ENCODE measurements at places on chromosomes 13 and 19.

DNA sequence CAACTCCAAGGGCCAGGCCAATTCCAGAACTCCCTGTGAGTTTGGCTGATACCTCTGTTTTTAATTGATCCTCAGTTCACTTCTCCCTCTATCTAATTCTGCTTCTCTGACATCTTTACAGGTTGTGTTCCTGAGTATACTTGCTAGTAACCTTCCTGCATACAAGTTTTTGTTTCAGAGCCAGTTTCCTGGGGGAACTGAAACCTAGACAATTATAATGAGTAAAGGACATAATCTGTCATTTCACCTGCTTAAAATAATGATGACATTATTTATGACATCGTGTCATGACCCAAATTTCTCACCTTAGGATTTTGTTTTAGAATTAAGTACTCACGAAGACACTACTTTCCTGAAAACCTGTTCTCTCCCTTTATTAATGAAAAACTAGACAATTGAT, 12.5 kb upstream of the MYCBP2 start:
- DNase-seq, result no peak

- DNase-seq, result no peak
Measured at GRCh38 chr13:49759503-49759902, 33.0 kb downstream of the KPNA3 start.

GRCh38 chr13:100890645-100891044, 216.1 kb upstream of the TMTC4 start:
- DNase-seq, result no peak

DNA sequence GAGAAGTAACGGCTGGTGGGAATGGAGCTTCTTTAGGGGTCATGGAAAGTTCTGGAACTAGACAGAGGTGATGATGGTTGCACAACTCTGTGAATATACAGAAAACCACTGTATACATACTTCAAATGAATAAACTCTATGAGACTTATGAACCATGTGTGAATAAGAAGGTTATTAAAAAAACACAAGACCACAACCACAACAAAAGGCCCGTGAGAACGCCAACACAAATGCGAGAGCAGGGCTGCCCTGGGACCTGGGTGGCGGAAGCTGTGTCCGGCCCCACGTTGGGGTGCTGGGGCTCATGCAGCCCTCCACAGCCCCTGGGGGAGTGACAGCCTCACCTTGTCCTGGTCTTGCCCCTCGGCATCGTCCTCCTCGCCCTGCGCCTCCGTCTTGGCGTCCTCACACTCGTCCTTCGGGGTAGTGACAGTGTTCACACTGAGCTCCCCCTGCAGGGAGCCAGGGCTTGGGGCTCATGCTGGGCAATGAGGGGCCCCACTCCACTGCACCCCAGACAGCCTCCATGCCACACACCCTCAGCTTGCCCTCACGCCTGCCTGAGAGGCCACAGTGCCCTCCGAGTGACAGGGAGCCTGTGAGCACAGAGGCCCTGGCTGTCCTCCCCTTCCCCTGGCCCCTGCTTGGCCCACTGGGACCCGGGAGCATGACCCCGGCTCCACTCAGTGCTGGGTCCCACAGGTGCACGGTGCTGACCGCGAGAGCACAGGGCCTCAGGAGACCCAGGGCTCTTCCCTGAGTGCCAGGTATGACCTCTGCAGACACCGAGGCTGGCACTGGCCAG, 16.0 kb downstream of the IZUMO4 start:
- no peak for DNase-seq

GRCh38 chr13:94710881-94711560, 1.3 kb downstream of the SOX21 start:
- no peak for DNase-seq

GRCh38 chr13:30091691-30092090, 215.7 kb downstream of the KATNAL1 start:
- DNase-seq, result no peak

DNA sequence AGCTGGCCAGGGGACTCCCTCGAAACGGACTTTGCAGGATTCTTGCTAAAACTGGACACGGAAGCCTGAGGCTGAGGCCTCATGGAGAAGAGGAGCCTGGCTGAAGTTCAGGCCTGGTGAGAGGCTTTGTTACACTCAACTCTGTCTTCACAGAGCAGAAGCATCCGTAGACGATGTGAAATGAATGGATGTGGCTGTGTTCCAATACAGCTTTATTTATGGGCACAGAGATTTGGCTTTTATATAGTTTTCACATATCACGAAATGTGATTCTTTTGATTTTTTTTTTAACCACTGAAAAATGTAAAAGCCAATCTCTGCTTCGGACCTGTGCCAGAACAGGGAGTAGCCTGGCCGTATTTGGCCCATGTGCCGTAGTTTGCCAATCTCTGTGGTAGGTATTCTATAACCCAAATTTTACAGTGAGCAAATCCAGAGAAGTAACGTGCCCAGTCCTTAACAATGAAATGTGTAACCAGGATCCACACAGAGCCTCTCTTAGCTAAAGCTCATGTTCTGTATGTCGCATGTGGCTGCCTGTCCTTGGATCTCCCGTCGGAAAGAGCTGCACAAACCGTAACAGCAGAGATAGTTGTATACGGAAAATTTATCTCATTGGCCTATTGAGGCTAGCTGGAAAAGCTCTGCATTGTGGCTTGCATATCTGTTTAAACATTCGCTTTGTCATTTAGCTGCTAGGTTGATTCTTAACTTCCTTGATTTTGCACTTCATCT, 171.6 kb upstream of the RNF113B start:
- DNase-seq, result no peak

GRCh38 chr13:88651531-88651930, 980.4 kb downstream of the SLITRK5 start:
- no peak for DNase-seq

DNA sequence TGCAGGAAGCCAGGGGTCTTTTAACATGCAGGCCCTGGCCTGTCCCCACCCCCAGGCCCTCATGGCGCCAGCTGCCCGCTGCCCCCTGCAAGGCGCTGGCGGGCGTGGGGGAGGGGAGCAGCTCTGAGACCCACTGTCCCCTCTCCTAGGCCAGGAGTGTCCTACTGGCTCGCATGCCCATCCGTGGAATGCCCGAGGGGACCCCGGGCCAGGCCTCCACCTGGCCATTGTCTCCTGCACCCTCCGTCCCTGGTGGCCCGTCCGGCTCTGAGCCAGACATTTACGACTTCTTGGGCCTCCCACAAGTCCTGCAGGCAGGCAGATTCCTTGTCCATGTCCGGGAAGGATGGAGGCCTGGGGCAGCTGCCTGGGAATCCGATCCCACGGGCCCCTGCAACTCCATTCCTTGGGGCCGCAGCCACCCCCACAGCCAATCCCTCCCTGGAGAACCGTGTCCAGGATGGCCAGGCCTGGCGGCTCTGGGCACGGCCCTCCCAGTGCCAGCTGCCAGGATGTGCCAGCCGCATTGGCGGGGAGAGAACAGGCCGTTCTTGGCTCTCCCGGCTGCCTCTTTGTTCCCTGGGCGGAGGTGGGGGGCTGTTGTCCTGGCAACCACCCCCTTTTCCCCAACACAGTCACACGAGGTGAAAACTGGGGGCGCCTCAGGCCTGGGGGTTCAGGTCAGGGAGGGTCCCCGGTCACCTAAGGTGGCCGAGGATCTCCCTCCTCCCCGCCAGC, 10.5 kb upstream of the PLIN3 start:
- DNase-seq, result no peak

DNA sequence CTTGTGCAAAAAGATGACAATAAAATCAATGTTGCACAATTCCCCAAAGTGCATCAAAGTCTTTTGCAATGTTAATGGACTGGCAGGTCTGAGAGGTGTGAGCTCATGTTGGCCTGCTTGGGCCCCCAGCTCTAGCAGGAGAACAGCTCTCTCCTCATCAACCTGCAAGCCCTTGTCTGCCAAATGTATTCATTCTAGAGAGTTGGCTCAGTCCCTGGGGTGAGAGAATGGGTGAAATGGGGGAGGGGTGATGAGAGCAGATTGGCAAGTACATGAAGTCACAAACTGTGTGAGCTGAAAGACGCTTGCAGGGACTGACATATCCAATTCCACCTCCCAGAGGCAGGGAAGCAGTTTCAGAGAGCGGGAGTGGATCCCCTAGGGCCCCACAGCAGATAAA, 465.1 kb upstream of the ZNF507 start:
- no peak for DNase-seq

DNA sequence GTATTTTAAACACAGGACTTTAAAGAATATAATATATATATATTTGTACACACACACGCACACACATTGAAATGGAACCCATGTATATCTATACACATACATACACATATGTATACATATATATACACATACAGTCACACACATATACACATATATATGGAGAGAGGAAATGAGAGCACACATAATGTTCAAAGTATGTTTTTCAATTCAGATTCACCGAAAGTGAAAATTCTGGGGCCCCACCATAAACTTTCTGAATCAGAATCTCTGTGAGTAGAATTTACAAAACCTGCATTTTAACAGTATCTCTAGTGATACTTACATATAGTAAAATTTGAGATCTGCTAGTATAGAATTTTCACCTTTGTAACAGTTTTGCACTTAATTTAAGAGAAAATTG, 60.4 kb upstream of the OBI1 start:
- no peak for DNase-seq

GRCh38 chr19:18761531-18762110, 29.5 kb downstream of the COMP start:
- no peak for DNase-seq

- no peak for DNase-seq
Measured at GRCh38 chr13:19720039-19720438, 62.7 kb downstream of the PSPC1 start.

GRCh38 chr19:7211191-7211951, 82.8 kb downstream of the INSR start:
- DNase-seq, result no peak

DNA sequence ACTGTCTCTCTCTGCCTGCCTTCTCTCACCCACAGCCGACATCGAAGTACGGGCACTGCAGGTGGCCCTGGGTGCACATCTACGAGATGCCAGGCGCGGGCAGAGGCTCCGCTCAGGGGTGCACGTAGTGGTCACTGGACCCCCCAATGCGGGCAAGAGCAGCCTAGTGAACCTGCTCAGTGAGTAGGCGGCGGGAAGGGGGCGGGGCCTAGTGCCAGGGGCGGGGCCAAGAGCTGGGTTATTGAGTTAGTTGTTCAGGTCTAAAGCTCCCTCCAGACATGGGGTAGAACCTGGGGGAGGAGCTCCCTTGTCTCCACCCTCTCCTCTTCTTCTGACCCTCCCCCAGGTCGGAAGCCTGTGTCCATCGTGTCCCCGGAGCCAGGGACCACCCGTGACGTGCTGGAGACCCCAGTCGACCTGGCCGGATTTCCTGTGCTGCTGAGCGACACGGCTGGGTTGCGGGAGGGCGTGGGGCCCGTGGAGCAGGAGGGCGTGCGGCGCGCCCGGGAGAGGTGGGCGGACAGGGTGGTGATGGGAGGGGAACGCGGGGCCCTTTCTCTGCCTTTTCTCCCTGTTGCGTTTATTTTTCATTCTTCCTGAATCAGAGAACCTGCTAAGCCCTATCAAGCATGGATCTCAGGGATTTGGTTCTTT, 1.9 kb downstream of the GTPBP3 start:
- no peak for DNase-seq

- DNase-seq, result no peak
Measured at GRCh38 chr19:6458695-6459261, 814 bp downstream of the SLC25A23 start.

DNA sequence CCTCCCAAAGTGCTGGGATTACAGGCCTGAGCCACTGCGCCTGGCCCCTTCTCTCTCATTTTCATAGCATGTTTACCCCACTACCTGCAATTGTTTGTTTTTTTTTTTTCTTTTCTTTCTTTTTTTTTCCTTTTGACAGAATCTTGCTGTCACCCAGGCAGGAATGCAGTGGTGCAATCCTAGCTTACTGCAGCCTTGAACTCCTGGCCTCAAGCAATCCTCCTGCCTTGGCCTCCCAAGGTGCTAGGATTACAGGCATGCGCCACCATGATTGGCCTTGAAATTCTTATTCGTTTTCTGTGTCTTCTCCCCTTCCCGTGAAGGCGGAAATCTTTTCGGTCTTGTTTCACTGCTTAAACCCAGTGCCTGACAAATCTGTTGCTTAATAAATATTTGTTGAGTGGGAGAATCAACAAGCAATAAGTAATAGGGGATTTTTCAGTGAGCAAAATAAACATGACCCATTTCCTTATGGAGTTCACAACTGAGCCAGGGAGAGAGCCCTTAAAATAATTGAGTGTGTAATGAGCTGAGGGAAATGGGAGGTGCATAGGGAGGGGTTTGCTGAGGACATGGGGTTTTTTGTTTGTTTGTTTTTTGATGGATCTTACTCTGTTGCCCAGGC, 1.8 kb upstream of the INSR start:
- no peak for DNase-seq

DNA sequence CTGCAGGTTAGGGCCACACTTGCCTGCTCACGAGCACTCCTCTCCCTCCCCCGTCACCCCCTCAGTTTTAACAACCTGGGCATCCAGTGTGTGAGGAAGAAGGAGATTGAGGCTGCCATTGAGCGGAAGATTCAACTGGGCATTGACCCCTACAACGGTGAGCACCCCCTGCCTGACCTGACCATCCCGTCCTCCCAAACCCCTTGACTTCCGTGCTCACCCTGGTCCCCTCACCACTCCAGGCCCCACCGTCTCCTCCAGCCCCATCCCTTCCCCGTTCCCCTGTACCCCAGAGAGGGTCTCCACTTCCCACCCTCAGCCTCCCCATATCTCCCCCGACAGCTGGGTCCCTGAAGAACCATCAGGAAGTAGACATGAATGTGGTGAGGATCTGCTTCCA, 13.6 kb upstream of the CLASRP start:
- no peak for DNase-seq

Data from NK-92 treated with Interleukin-12 subunit alpha and Interleukin-12 subunit beta, amount 100 ng/mL, for 24 hours (cell line).